ENCODE measurements at places on chromosomes 6 and 20.

DNA sequence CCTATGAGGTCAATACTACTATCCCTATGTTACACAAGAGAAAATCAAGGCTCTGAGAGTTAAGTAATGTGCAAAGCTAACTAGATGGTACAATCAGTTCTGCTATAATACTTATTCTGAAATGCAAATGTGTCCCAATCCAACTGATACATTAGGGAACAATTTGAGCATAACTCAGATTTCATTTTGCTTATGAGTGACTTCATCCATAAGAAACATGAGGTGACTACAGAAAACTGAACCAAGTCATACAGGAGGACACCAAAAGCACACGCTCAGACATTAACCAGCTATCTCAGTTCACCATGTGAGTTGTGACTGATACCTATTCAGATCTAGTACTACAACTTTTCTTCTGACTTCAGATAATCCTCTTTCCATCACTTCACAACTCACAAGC lies 179.9 kb upstream of the RUNX2 start:
- no peak for DNase-seq

GRCh38 chr20:6086868-6087267 lies 33.0 kb upstream of the LRRN4 start:
- DNase-seq, result no peak

DNA sequence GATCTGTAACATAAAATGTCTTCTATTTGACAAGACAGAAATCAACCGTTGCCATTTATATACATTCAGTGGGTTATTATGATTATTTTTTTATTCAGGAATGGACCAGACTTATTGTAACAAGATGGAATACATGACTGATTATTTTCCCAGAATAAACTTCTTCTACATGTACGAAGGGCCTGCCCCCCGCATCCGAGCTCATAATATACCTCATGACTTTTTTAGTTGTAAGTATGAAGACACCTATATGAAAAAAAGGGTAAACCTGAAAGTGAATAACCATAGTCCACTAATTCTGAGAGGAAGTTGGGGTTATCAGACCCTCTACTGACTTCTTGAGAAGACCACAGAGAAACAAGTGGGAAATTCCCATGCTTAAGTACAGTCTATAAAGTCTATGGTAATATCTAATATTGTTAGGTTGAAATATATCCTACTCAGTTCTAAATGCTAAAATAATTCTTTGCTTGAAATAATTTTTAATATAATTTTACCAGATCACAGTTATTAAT lies 15.9 kb downstream of the OR2A4 start:
- no peak for DNase-seq

DNA sequence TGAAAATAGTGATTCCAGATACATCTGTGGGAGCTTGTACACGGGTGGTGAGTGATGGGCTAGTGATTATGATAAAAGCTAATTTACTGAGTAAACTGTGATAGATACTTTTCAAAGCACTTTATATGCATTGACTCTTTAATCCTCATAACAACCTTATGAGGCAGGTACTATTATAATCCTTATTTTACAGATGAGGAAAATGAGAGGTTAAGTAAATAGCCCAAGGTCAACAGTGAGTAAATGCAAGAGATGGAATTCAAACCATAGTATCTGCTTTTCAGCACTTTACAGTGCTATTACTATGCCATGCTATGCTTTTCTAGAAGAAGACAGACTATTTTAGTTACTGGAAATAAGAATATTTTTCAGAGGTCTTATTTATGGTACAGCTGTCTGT lies 320.9 kb upstream of the CITED2 start:
- no peak for DNase-seq

- no peak for DNase-seq
Observed at GRCh38 chr6:21710908-21711627, 117.5 kb downstream of the SOX4 start.

GRCh38 chr20:25574411-25574810 lies 10.9 kb downstream of the NINL start:
- DNase-seq, result peak; percentile 43

DNA sequence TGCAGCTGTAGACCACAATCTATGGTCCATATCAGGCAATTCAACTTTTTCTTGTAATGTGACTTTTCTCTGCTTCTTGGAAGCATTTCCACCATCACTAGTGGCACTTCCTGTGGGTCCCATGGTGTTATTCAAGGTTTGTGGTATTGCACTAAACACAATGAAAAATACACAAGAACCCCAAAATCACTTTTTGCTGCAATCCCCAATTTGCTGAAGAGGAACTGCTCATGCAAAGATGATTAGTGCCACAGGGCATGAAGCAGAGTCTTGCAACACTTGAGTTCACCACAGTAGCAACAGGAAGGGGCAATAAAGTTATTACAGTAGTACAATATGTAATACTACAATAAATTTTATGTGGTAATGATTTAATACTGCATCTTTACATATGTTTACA lies 16.8 kb upstream of the TAAR1 start:
- no peak for DNase-seq

GRCh38 chr6:23388086-23388783 lies 737.8 kb upstream of the NRSN1 start:
- no peak for DNase-seq

DNA sequence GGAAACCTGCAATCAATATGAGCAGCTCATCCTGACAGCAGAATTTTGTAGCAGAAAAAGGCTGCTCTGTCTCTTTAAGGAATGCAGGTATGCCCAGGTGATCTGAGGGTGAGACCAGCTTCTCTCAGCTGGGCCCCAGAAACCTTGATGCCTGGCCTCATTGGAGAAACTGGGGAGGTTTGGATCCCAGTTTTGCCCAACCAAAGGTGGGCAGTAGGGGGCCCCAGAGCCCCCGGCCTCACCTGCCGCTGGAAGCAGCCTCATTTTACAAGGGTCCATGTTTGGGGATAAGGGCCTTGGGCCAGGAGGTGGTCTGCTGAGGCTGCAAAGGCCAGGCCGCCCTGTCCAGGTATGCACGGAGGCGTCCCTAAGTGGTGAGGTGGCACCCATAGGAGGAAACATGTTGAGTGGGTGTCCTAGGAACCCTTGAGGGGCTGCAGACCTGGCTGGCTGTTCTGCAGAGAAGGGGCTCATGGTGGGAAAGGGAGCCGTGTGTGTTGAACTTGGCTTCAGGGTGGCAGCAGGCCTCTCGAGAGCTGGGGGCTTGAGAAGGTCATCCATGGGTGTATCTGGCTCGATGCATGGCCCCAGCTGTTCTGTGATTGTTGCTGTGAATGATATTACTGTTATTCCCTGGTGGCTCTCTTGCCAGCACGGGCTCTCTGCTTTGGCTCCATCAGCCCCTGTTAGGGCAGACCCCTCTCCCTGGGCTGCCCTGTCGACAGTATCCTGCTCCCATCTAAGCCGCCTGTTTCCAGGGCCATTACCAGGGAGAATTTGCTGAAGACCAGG lies 208.4 kb downstream of the CDH4 start:
- no peak for DNase-seq

GRCh38 chr6:3715285-3715684 lies 36.2 kb downstream of the PXDC1 start:
- DNase-seq, result no peak

DNA sequence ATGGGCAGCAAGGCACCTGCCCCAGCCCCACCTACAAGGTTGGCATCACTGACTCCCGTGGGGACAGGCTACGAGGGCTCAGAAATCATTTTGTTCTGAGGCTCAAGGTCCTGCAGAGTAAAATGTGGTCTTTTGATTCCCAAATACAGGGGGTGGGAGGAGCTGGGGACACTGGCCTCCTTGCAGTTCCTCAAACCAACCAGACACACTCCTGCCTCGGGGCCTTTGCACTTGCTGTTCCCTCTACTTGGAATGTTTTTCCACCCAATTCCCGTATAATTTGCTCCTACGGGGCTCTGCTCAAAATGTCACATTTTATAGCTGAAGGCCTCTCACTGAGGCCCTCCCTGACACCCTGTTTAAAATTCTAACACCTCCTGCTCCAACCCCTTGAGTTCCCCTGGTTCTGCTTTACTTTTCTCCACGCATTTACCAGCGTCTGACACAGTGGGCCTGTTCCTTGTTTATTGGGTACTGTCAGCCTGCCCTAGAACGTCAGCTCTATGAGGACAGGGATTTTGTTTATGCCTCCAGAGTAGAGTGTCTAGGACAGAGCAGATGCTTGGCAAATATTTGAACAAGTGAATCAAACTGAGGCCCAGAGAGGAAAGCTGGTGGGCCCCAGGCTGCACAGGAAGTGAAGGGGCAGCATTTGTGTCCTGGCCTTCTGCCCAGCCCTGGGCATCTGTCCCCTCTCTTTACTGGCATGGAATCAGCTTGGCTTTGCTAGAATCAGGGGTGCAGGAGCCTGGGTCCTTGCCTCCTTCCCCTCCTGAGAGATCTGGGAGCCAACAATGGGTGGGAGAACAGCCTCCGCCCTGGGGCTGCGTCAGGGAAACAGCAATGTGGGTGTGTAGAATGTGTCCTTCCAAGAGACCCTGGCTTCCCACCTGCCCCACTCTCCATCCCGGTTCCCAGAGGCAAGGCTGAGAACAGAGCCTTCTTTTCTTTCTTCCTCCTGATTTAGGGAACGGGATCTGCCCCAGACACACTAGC lies 18.5 kb downstream of the NOL4L start:
- DNase-seq, result no peak

- DNase-seq, result peak; percentile 82
Observed at GRCh38 chr6:137313928-137314855, 95.0 kb upstream of the IFNGR1 start.

- DNase-seq, result peak; percentile 1
Observed at GRCh38 chr6:143339223-143339622, 111.3 kb downstream of the ADAT2 start.

DNA sequence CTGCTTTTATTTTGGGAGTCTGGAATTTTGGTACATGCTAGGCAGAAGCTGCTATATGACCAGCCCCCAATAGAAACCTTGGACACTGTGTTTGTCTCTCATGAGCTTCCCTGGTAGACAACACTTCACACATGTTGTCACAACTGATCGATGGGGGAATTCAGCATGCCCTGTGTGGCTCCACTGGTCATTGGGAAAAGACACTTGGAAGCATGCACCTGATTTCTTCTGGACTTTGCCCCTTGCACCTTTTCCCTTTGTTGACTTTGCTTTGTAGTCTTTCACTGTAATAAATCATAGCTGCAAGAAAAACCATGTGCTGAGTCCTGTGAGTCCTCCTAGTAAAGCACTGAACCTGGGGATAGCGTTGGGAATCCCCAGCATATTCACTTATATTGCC lies 7.9 kb upstream of the WFDC10A start:
- peak; percentile 38 for DNase-seq

DNA sequence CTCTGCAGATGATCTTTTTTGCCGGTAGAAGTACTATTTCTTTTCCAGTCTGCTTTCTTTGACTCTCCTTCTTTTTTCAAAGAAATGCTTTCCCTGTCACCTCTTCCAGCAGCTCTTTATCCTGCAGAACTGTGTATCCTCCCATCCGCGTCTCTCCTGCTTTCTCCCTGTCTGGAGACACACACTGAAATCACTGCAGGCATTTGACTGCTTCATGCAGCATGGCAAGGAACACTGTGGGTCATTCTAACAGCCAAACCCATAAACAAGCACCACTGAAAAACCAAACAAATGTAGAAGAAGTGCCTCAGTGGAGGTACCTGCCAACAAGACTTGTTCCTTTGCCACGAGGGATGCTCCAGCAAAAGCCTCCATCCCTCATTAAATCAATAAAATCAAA lies 403.7 kb upstream of the CITED2 start:
- no peak for DNase-seq

DNA sequence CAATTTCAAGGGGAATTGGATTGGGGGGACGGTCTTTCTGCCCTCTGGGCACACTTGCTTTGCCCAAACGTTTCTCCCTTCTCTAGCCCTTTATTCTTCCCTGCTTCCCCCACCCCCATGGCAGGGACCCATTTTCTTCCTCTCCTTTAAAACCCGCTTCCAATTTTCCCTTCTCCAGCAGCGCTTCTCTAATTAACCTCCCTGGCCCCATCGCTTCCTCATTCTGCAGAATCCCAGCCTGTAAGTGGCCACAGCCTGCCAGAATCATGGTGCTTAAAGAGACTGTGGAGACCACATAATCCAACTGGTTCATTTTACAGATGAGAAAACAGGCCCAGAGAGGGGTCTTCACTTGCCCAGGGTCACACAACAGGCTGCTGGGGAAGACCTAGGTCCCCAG lies 61.4 kb downstream of the CPNE5 start:
- DNase-seq, result no peak

- DNase-seq, result peak; percentile 81
Observed at GRCh38 chr20:14142171-14142570, 146.9 kb downstream of the MACROD2 start.

DNA sequence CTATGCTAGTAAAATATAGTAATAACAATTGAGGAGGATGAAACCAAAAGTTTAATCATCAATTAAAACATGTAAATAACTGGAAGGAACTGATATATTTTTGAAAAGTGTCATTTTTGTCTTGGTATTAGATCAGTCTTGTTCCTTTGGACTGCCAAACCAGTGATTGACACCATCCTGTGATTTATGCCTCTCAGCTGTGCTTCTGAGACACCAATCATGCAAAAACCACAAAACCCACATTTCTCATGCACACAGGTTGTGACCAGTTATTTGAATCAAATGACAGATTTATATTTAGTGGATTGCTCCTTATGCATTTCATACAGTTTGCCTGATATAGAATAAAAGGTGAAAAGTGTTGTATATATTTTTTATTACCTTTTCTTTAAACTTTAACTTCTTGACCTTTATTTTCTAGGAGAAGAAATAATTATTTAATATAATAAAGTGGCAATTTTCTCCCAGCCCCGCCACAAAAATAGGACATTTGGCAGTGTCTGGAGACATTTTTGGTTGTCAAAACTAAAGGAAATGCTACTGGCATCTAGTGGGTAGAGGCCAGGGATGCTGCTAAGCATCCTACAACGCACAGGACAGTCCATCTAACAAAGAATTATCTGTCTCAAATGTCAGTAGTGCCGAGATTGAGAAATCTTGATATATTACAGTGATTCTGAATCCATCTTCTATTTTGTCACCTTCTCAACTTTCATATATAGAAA lies 383.6 kb downstream of the BCKDHB start:
- no peak for DNase-seq

GRCh38 chr20:10474606-10475184 lies 39.6 kb downstream of the SLX4IP start:
- DNase-seq, result no peak

DNA sequence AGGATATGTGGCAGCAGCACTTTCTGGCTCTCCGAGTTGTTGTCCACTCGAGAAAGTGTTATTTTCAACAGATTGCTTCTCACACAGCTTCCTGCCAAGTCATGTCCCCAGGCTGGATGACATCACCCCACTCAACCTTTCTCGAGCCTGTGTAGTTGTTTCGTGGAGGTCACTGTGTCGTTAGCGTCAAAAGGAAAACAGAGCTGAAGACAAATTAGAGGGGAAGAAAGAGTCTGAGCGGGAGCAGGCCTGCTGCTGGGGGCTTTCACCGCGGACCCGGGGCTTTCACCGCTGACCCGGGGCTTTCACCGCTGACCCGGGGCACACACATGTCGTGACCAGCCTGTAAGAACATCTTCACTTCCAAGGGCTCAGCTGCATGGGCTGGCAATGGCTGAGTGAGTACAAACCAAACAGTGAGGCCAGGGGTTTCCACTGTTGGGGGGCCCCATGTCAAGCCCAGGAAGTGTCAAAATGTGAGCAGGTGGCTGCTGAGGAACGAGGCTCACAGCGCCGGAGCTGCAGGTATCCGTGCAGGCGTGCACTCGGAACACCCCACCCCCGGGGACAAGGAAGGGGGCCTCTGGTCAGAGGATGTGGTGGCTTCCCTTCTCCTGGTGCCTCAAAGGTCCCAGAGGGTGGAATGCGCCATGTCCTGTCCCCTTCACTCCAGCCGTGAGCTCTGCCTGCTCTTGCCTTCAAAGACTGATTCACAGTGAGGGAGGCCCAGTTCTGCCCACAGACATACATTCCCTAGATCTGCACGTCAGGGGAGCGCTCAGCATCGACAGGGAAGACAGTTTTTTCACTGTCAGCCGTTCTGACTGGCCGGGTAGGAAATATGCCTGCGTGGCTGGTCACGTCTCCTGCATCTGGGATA lies 365.9 kb downstream of the TAF4 start:
- DNase-seq, result no peak
